ENCODE measurements at places on chromosomes 3 and 15. TPM values are rescaled to one million over a fixed set of nuclear protein-coding genes. Genes with fewer than 3 reads are reported as not detected.

Gene VIPR1
- total RNA-seq = not detected

Gene LRRC3B
- total RNA-seq = not detected

Gene ZNF501
- 7.2 TPM for total RNA-seq

GRCh38 chr3:54353546-54353945 is 231.2 kb downstream of the CACNA2D3 start:
- no peaks in the 10 kb centered on the region for H3K36me3 ChIP-seq
- no peak overlapping the region for H3K4me3 ChIP-seq
- H3K27me3 ChIP-seq = no peaks in the 10 kb centered on the region
- H3K4me1 ChIP-seq = no peaks in the 10 kb centered on the region
- no peak for DNase-seq

Gene DET1
- total RNA-seq = 7.6 TPM

DNA sequence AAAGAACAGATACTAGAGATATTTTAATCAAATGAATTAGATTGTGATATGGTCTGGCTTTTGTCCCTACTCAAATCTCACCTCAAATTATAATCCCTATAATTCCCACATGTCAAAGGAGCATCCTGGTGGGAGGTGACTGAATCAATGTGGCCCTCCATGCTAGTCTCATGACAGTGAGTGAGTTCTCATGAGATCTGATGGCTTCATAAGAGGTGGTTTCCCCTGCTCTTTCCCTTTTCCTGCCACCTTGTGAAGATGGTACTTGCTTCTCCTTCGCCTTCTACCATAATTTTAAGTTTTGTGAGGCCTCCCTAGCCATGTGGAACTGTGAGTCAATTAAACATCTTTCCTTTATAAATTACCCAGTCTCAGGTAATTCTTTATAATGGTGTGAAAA is 82.8 kb downstream of the FAIM start:
- H3K27ac ChIP-seq = no peak overlapping the region
- H3K4me3 ChIP-seq = no peak overlapping the region
- DNase-seq = no peak
- H3K27me3 ChIP-seq = no peaks in the 10 kb centered on the region
- peaks cover 38% of the 10 kb centered on the region for H3K4me1 ChIP-seq

DNA sequence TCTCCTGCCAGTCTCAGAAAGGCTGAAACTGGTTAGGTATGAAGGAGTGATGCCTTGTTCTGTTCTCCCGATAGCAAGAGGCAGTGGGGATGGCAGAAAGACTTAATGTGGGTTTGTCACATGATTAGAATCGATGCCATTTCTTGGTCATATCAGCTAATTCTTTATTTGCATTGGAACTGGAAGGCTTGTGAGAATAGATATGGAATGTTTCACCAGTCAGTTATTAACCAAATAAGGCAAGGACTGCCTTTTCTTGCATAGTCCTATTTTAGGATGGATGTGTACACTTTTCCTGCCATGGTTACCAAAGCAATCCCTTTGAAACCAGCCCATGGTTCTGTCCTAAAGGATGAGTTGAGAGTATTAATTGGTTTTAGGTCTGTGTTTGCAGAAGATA is 33.7 kb downstream of the FILIP1L start:
- H3K4me3 ChIP-seq = no peak overlapping the region
- peak overlapping the region; percentile 64 for H3K27ac ChIP-seq
- peaks cover 21% of the 10 kb centered on the region for H3K4me1 ChIP-seq

Gene OCA2
- total RNA-seq = not detected

- H3K27ac ChIP-seq = no peak overlapping the region
- no peak overlapping the region for H3K4me3 ChIP-seq
- no peak for DNase-seq
- no peaks in the 10 kb centered on the region for H3K36me3 ChIP-seq
Measured at GRCh38 chr3:39814007-39814406, 4.6 kb downstream of the MYRIP start.

GRCh38 chr3:138344754-138345153 is 3.6 kb upstream of the MRAS start:
- H3K27me3 ChIP-seq = no peaks in the 10 kb centered on the region
- peaks cover 4% of the 10 kb centered on the region for H3K4me1 ChIP-seq
- no peak overlapping the region for H3K4me3 ChIP-seq

GRCh38 chr3:154794814-154795445 is 285.2 kb upstream of the MME start:
- peak overlapping the region; percentile 14 for H3K4me3 ChIP-seq
- peak overlapping the region; percentile 88 for H3K27ac ChIP-seq
- H3K36me3 ChIP-seq = no peaks in the 10 kb centered on the region

DNA sequence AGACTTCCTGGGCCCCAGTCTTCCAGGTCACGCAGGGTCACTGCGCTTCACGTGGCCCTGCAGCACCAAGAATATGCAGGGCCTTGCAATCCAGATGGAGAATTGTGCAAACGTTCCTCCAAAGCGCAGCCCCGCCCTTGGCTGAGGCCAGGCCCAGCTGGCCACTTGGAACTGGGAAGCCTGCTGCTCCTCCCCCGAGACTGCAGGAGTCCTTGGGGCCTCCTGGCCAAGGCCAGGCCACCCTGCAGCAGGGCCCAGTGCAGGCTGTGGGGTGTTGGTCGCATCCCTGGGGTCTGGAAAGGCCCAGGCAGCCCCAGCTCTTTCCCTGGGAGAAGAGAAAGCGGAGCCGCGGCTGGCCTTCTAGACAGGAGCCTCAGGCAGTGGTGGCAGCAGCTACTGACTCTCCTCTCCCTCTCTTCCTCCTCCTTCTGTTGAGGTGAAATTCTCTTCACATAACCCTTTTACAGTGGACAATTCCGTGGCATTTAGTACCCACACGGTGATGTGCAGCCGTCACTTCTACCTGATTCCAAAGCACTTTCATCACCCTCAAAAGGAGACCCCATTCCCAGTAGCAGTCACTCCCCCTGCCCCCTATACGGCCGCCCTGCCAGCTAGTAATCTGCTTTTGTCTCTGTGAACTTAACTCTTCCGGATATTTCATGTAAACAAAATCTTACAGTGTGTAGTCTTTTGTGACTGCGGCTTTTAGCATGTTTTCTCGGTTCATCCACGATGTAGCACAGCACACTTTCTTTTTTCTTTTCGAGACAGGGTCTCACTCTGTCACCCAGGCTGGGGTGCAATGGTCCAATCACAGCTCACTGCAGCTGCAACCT is 103.9 kb downstream of the TMEM266 start:
- no peak overlapping the region for H3K4me3 ChIP-seq
- H3K27me3 ChIP-seq = peaks cover 21% of the 10 kb centered on the region
- H3K4me1 ChIP-seq = no peaks in the 10 kb centered on the region
- no peaks in the 10 kb centered on the region for H3K36me3 ChIP-seq
- H3K27ac ChIP-seq = no peak overlapping the region

- H3K4me3 ChIP-seq = no peak overlapping the region
- DNase-seq = no peak
- H3K27me3 ChIP-seq = no peaks in the 10 kb centered on the region
- no peak overlapping the region for H3K27ac ChIP-seq
- H3K4me1 ChIP-seq = no peaks in the 10 kb centered on the region
Measured at GRCh38 chr15:54017251-54017650, 39.0 kb downstream of the UNC13C start.

Data from osteoblast (primary cell).